WERI-Rb-1 (cell line): ENCODE measurements at places on chromosomes 1 and 21.

GRCh38 chr1:166164995-166165660 lies 1.7 kb downstream of the FAM78B start:
- peak; percentile 19 for DNase-seq

DNA sequence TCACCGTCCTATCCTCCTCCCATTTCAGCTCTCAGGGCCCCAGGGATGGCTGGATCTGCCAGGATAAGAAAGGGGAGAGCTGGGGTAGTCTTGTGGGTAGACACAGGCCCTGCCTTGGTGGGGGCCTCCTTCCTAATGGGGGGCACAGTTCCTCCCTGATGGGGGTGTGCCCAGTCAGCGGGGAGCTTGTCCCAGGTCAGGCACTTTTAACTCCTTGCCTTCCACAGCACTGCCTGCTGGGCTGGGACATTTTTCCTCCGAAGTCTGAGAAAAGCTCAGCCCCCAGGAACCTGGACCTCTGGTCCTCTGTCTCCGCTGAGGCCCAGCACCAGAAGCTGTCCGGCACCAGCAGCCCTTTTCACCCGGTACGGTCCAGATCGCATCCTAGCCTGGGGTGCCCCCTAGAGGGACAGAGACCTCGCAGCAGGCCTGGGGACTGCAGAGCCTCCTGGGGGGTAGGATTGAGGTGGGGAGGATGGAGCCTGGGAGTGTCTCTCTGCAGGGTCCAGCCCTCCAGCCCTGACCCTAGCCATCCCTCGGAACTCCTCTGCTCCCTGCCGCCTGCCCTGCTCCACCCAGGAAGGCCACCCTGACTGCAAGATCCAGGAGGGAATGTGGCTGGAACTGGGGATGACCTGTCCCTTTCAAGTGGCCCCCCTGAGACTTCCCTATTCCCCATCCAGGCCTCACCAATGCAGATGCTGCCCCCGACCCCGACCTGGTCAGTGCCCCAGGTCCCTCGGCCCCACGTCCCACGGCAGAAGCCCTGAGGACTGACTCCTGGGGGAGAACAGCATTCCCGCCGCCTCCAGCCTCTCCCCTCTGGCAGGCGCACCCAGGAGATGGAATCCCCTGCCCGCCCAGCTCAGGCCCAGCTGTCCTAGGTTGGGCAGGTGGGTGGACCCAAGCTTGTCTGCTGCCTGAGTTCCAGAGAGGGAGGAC lies 12.0 kb downstream of the MIIP start:
- peak; percentile 79 for DNase-seq

GRCh38 chr1:19377812-19378718 lies 65.9 kb downstream of the SLC66A1 start:
- peak; percentile 39 for DNase-seq

DNA sequence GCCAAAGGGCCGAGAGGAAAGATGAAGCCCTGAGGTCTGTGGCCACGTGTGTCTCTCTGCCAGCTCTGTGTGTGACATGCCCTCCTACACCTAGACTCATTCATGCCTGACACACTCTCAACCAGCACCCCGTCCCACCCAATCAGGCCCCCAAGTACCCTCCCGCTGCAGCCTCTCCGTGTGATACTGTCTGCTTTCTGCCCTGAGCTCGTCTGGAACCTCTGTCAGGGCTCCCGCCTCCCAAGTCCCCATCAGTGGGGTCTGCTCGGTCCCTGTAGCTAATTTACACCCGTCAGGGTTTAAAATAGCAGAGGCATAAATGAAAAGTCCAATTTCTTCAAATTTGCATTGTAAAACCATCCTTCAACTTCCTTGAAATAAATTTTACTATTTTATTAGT lies 20.7 kb downstream of the CASZ1 start:
- no peak for DNase-seq

DNA sequence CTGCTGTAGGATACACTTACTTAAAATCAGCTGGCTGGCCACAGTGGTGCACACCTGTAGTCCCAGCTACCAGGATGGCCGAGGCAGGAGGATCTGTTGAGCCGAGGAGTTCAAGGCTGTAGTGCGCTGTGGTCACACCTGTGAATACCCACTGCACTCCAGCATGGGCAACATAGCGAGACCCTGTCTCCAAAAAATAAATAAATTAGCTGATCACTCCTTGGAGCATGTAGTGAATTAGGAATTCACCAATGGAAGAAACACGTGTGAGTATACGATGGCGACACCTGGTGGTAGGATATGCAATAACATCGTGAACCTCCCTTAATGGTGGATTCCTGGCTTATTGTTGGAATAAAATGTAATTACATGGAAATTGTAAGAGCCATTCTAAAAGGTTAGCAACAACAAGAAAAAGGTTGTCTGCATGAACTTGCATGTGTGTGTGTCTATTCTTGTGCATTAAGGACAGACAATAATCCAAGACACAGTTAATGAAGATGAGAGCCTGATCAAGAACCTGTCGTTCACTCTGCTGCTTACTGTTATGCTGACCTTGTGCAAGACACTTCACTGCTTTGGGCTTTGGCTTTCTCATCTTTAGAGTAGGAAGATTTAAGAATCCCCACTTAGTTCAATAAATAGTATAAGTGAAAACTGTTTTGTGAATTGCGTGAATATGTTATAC lies 38.6 kb upstream of the COX20 start:
- peak; percentile 70 for DNase-seq

DNA sequence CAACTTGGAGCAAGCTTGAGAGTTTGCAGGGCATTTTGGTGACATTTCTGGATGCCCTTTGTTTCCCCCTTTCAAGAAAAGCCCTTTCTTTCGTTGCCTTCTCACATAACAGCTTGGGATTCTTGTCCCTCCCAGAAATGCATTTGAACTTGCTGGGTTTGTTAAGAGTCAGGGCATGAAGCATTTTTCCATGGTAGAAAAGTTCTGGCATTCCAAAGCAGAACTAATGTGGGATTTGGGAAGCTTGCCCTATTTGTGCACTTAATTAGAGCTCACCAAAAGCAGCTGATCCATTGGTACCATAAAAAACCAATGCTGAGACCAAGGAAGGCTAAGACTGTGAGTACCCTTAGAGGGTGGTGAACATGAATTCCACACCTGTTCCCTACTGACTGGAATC lies 99.8 kb upstream of the HOOK1 start:
- no peak for DNase-seq

DNA sequence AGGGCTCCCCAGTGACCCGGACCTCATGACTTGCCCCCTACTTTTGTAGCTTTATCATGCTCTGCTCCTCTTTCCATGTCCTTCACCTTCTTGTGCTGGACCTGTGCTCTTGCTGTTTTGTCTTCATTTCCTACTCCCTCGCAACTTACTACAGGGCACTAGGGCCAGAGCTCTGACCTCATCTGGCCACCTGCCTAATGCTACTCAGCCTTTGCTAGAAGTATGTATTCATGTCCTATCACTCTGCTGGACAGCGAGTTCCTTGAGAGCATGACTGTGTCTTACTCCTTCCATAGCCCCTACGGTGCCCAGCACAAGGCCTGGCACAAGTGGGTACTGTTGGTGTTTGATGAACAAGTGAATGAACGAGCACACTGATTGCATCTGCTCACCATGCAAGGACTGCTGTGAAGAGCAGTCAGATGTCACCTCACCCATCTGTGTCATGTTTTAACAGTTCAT lies 1.9 kb downstream of the MTFR1L start:
- no peak for DNase-seq

DNA sequence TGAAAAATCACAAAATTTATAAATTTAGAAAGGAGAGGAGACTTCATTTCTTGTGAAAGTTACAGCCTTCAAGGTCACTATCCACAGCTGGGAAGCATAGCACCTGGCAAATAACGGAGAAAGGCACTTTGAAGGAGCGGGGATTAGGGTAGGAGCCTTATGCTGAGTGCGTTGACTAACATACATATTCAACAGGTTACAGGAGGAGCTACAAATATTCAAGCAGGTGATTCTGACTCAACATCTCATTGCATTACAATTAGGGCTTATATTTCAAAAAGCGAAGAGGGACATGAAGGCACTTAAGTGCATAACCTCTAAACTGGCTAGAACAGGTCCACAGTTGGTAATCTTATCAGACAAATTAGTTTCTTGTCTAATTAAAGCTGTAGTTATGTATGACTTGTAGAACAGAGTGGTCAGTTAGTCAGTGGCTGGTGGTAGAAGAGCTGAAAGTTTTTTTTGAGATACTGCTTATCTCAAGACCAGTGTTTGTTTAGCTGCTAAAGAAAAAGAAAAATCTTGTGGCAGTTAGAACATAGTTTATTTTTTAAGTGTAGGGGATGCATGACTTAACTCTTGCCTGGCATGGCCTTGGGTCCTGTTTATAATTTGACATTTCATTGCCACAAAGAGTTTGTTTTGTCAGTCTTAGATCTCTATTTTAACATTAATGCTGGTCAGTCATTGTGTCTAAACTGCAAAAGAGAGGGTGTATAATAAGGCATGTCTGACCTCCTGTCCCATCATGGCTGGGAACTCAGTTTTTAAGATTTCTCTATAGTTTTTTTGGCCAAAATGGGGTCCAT lies 311.5 kb downstream of the DUSP10 start:
- no peak for DNase-seq

DNA sequence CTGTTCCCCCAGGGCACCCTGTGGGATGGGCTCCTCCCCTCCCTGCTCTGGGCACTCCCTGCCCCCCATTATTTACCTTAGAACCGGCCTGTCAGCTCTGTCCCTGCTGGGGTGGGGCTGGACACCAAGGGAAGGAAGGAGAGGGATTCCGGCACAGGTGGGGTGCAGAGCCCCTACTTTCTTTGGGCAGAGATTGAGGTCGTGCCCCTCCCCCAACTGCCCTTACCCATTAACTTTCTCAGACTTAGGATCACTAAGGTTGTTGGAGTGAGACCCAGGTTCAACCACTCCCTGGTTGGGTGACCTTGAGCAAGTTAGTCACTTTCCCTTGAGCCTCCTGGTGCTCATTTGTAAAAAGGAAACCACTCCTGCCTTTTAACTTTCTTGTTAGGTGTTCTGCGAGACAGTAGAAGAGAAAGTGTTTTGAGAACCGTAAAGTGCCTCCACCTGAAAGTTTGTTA lies 57.0 kb upstream of the SYNC start:
- no peak for DNase-seq

DNA sequence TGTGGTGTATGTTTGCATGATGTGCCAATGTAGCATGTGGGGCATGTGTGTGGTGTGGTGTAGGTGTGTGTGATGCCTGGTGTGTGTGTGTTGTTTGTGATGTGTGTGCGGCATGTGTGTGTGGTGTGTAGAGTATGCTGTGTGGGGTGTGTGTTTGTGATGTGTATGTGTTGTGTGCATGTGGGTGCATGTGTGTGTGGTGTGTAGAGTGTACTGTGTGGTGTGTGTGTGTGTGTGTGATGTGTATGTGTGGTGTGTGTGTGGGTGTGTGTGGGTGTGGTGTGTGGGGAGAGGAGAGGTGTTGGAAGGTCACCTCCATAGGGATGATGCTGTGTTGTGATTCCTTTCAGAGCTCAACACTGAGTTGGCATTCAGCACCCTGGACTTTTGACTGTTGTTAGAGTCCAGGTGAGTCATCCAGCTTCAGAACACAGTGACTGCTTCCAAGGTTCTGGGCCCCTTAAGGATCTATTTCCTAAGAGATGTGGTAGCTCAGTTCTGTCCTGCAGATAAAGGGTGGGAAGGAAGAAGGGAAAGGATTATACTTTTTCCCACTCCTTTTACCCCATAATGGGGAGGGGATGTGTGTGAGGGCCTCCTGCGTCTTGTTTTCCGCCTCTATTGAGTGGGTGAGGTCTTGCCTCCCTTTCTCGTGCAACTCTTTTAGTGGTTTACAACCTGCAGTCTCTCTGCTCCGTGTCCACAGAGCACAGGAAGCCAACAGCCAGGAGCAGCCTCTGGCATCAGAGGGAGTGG lies 47.6 kb downstream of the RHOU start:
- no peak for DNase-seq

DNA sequence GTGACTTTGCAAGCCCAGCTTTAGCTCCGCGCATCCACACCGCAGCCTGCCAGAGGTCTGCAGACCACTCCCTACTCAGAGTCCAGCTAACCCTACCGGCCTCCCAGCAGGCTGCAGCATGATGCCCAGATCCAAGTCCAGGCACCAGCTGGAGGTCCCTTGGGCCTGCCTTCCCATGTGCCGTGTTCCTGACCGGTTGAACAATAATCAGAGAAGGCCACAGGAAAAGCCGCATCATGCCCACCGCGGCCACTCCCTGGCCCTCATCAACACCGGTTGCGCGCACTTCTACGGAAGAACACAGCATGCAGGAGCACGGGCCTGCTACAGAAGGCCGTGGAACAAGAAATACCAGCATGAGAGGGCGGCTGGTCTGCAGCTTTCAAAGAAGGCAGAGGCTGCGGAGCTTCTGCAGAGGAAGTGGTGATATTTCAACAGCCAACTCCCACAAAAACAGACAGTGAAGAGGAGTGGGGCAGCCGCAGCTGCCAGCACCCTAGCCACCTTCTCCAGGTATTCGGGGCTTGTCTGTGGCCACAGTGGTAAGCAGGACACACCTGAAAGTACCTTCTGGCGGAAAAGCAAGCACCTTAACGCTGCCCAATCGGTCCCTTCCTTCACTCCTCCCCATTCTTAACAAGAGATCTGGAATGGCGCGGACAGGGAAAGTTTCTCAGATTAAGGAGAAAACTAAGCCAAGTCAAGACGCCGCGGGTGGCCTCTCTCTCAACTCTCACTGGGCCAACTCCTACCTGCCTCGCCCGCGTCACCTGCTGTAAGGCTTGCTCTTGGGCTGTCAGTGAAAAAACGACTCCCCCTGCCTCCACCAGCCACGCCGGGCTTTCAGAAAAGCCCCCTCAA lies 1.5 kb downstream of the PGBD5 start:
- DNase-seq = no peak

GRCh38 chr1:46437723-46438122 lies 43.6 kb downstream of the FAAH start:
- no peak for DNase-seq
